ENCODE measurements at places on chromosomes 1 and 21.

DNA sequence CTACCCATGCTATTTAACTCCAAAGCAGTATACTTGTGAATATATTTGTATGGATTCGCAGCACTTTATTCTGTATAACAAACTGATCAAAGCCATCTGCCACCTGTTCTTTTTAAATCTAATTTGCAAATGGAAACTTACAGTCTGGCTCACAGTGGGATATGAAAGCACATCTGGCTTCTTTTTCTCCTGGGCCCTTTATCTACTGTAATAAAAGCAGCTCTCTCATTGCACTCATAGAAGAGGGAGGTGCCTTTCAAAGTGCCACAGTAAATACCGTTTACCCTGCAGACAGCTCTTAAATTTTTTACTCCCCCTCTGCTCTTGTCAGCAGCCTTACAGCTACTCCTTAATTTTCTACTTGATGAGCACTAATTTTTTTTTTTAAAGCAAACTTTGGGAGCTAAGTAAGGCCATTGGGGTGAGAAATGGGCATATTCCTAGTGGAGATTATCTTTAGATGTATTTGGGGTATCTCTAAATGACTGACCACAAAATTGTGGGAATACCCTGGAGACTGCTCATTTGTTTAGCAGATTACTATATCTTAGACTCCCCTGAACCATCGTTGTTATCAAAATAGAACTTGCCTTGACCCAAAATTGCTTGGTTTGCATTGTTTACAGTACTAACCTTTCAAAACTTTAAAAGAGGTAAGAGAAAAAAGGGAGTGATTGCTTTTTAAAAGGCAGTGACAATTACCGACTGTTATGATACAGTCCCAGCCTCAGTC, 110.1 kb downstream of the VPS13D start:
- DNase-seq: no peak

DNA sequence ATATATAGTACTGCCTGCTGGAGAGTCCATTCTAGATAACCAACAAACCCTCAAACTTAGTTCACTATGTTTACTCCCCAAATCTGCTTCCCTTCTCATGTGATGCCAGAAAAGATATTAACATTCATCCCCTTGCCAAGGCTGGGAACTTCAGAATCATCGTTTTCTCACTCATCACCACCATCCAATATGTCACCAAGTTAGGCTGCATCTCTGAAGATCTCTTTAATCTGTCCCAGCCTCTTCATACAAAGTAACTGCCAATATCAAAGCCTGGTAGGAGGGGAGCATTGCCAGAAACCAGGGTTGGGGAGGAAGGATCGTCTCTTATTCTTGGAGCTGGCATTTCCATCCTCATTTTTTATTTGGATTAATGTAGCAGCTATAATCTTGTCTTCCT, 71.6 kb downstream of the XCL2 start:
- no peak for DNase-seq

DNA sequence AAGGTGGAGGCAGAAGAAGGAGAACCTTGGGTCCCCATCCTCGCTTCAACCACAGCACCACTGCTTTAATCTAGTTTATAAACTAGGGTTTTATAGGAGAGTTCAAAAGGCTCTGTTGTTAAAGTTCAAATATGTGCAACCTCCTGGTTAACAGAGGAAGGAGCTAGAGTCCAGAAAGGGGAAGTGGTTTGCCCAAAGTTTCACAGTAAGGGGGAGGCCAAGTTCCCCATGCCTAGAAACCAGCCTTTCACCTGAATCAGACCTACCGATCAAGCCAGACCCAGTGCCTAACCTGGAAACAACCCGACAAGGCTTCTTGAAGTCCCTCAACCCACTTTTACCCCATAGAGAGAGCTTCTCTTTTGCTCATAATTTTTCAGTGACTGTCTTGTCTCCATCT, 106.5 kb downstream of the PLPP3 start:
- no peak for DNase-seq

- DNase-seq: no peak
These were observed 16.8 kb downstream of the TNFSF4 start for GRCh38 chr1:173190101-173190936.

DNA sequence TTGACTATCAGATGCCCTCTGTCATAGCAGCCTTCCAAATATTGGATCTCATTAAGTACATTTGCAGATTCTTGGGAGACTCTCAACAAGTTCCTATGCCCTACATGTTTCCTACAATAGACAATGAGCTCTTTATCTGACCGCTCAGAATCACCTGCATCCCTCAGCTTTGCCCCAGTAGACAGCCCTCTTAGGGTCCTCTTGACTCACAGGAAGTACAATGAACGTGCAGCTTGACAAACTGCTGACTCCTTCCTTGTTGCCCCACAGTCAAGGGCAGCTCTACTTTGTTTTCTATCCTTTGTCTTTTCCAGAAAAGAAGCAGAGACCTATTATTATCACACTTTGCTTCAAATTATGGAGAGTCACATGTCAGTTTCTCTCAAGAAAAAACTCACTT, 27.6 kb downstream of the SLC44A5 start:
- DNase-seq: no peak

DNA sequence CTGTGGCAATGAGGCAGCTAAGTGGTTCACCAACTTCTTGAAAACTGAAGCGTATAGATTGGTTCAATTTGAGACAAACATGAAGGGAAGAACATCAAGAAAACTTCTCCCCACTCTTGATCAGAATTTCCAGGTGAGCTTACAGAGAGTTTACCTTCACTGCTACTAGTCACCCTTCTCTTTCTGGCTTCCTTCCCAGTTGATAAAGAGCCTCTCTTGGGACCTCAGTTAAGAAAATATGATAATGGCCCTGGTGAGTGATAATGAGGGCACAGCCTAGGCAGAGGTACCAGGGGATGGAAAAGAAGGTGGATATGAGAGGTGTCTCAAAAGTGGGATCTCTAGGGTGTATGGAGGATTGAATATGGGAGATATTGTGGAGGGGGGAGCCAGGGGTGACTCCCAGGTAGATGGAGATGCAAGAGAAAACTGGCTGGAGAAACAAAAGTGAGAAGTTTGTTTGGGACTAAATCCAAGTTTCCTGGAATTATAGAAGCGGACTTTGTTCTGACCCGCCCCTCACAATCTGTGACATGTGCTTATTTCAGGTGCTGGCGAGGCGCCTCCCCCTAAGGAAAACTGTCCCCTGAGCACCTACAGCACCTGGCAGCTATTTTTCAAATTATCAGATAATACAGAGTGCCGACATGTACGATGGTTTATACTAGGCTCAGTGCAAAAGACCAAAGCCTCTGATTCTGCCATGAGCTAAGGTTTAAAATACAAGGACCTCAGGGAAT, 13.7 kb downstream of the MTARC2 start:
- DNase-seq: no peak

DNA sequence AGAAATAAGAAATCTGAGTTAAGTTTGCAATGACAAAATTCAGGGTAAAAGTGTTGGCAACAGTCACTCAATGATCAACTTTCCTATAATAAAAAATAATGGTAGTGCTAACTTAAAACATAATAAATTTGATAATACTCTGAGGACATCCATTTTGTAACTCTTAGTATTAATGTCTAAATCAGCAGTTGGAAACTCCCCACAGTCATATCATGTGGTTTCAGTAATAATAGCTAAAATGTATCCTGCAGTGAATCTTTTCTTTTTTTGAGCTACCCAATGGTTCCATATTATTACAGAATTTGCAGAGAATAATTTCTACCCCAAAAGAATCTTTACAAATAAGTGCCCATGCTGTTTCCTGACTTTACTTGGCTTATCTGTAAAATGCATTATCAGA, 286.7 kb downstream of the PTPRC start:
- no peak for DNase-seq

- no peak for DNase-seq
These were observed 309.1 kb downstream of the MATN1 start for GRCh38 chr1:30414086-30414850.

- DNase-seq: no peak
These were observed 12.8 kb upstream of the PRDM2 start for GRCh38 chr1:13687151-13687715.

GRCh38 chr21:46091631-46092025, 6.3 kb upstream of the COL6A2 start:
- DNase-seq: no peak

GRCh38 chr1:204188959-204189639, 7.2 kb downstream of the KISS1 start:
- no peak for DNase-seq

GRCh38 chr1:154842635-154843034, 27.4 kb downstream of the KCNN3 start:
- DNase-seq: no peak

GRCh38 chr1:45148209-45148825, 58.1 kb downstream of the ZSWIM5 start:
- no peak for DNase-seq

- no peak for DNase-seq
These were observed 481.8 kb upstream of the NFIA start for GRCh38 chr1:60600532-60600931.

DNA sequence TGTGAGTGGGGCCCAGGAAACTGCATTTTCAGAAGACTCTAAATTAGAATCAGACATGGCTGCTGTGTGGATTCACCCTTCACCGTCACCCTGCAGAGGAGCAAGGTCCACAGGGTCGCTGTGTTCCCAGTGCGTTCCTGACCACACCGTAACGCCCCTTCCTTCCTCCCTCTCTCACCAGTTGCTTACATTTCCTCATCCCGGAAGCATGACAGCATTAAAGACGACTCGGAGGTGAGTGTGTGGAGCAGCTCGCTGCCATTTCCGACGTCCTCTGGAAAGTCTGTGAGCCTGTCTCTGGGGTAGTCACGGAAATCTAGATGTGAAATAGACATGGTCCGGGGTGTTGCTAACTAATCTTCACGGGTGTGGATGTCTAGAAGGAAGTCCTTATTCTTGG, 45.9 kb downstream of the FAAP20 start:
- DNase-seq: no peak

DNA sequence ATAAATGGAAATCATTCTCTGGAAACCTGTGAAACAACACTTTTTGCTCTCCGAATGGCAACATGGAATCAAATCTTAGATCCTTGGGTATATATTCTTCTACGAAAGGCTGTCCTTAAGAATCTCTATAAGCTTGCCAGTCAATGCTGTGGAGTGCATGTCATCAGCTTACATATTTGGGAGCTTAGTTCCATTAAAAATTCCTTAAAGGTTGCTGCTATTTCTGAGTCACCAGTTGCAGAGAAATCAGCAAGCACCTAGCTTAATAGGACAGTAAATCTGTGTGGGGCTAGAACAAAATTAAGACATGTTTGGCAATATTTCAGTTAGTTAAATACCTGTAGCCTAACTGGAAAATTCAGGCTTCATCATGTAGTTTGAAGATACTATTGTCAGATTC, 45.7 kb downstream of the PTGFR start:
- no peak for DNase-seq

- no peak for DNase-seq
These were observed 18.3 kb upstream of the IL6R start for GRCh38 chr1:154386643-154387352.

- DNase-seq: no peak
These were observed 138.9 kb downstream of the LHX8 start for GRCh38 chr1:75273110-75273509.

DNA sequence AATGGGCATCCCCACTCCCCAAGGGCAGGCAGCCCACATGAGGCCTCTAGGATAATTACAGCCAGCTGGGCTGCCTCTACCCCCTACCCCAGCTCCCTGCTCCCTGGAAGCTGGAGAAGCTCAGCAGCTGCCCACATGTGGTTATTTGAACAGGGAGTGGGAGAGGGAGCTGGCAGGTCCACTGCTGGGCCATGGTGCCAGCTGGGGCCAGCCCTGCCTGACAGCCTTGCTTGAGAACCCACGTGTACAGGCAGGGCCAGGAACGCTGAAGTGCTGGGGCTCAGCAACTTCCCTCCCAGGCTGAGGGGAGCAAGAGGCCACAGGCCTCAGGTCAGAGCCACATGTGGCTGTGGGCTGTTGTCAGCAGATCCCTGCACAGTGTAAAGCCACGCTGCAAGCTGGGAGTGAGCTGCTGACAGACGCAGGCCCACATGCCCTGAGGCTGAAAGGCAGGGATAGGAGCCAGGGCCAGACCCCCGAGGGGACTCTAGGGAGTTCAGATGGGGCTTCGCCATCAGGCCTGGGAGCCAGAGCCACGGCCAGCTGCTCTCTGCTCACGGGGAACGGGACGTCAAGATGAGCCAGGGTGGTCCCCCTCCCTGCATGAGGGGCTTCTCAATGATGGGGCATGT, 129.0 kb downstream of the SYF2 start:
- no peak for DNase-seq

GRCh38 chr1:112264553-112264952, 131.5 kb upstream of the CTTNBP2NL start:
- no peak for DNase-seq

GRCh38 chr1:2414297-2414958, 2.1 kb upstream of the PEX10 start:
- no peak for DNase-seq

DNA sequence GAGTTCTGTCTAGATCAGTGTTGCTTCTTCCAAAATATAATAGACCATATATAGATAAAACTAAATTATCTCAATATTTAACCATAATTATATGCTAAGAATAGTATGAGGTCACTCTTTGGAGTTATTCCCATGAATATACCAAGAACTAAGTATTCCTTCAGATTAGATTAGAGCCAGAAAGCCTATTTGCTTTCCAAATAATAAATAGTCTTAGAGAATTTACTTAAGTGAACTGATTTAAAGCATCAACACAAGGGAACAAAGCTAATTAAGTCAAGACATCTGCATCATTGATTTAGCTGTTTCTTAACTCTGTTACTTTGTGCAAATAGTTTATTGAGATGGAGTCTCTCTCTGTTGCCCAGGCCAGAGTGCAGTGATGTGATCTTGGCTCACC, 35.7 kb downstream of the FNBP1L start:
- no peak for DNase-seq

DNA sequence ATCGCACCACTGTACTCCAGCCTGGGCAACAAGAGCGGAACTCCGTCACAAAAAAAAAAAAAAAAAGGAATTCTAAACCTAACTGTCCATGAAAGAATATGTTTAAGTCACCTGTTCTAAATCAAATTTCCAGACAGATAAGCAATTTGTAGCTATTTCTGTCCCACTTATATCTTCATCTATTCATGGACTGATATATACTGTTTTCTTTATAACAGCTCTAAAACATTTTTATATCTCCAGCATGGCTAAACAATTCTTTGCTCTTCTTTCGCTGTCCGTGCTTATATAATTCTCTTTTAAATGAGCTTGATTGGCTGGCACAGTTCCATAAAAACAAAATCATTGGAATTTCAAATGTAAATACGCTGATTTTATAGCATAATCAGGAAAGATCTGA, 30.5 kb downstream of the BRWD1 start:
- no peak for DNase-seq

DNA sequence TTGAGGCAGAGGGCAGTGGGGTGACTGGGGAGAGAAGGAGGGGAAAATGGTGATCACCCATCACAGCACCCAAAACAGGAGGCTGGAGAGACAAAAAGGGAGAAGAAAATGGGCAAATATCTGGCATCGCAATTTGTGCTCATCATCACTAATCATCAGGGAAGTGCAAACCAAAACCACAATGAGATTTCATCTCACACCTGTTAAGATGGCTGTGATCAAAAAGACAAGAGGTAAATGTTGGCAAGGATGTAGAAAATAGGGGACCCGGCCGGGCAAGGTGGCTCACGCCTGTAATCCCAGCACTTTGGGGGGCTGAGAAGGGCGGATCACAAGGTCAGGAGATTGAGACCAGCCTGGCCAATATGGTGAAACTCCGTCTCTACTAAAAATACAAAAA, 74.0 kb downstream of the KIF14 start:
- no peak for DNase-seq

Measured in SIG-M5 (cell line).